ENCODE measurements at places on chromosomes 16 and 17.

DNA sequence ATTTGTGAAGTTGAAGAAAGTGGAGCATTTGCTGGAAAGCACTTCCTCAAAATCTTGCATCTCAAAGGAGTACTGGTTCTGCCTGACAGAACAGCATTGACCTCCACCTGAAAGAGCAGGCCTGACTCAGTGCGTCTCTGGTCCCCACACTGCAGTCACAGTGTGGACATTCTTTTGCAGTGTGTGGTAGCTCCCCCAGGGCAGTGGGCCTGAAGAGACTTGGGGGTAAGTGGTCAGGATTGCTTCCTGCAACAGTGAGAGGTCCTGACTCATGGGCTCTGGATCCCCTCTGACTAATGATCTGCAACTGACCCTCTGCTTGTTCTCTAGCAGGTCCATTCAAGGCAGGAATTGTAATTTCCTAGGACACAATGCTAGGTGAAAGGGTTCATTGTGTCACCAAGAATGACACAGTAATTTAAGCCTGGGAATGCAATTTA lies 204.9 kb upstream of the KCNJ16 start:
- DNase-seq, result peak; percentile 74

GRCh38 chr16:86327321-86327720 lies 183.0 kb upstream of the FOXF1 start:
- DNase-seq, result no peak

- DNase-seq, result no peak
Measured at GRCh38 chr16:66493490-66494401, 56.2 kb downstream of the TK2 start.

GRCh38 chr16:78786635-78787034 lies 687.2 kb downstream of the WWOX start:
- DNase-seq, result no peak

- DNase-seq, result peak; percentile 37
Measured at GRCh38 chr16:31875112-31875803, 1.7 kb downstream of the ZNF267 start.

DNA sequence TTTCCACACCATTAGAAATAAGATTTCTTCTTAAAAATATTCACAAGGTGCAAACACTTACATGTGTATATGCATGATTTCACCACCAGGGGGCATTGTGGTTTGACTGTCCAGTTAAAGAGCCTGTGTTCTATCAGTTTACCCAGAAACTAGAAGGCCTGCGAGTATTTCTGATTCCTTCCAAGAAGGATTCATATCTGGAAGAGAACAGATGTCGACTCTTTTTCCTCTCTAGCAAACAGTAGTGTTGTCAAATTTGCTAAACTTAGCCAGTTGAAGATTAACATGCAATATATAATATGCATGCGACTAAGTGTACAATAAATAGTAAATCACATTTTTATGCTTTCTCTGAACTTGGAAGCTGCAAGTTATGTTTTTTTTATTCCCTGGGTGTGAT lies 404.1 kb downstream of the WWOX start:
- DNase-seq, result peak; percentile 60

- DNase-seq, result no peak
Measured at GRCh38 chr17:36600936-36601302, 464 bp upstream of the MRM1 start.

- DNase-seq, result no peak
Measured at GRCh38 chr17:34711646-34712045, 132.3 kb downstream of the TMEM132E start.

GRCh38 chr16:1040346-1040745 lies 32.2 kb upstream of the SSTR5 start:
- DNase-seq, result no peak

GRCh38 chr17:30378241-30378824 lies 394 bp upstream of the CPD start:
- DNase-seq, result peak; percentile 23

- DNase-seq, result no peak
Measured at GRCh38 chr16:66610111-66610820, 5.8 kb downstream of the CMTM3 start.

DNA sequence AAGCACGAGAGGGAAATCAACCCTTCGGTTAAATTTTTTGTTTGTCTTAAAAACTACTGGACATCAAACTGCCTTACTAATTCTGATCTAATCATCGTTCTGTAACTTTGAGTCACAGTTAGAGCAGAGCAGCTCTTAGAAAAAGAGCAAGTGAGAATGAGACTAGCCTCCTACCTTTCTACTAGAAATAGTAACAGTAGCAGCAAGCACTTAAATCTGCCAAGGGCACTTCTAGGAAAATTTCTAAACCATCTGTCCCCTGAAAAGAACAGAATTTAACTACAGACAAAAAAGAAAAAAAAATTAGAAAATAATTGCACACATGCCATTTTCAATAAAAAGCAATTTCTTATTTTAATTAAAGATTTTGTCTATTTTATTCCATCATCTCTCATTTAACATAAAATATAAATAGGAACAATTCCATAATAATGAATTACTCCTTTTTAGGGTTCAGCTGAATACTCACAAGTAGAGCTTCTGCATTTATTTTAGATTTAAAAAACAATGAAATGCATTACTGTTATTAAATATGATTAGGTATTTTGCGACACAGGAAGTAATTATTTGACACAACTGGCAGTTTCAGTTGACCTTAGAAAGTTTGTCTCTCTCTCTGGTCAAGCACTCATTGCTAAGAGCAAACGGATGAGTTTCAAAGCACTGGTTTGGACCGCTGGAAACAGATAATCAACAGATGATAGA lies 250.8 kb upstream of the SOX9 start:
- no peak for DNase-seq

DNA sequence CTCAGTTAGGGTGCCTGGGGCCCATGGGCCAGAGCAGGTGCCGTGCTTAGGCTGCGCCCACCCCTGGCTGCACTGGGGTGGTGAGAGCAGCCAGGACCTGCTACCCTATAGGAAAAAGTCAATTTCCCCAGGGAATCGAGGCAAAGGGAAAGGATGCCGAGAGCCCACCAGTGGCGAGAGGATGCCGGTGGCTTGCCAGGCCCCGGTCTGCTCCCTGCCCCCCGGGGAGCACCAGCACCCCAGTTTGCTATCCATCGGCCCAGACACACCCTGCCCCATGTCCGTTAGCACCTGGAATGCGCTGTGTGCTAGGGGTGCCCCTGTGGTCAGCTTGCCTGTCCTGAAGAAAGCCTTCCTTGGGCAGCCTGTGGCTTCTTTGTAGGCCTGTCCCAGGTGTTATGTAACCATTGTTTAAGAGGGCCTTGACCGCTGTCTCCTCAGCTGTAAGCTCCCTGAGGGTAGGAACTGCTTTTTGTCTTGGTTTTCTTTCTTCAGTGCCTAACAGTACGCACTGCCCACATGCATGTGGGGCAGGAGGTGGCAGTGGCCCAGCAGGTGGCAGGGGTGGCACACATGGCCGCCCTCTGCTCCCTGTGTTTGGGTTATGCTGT lies 40.8 kb downstream of the NT5M start:
- no peak for DNase-seq

DNA sequence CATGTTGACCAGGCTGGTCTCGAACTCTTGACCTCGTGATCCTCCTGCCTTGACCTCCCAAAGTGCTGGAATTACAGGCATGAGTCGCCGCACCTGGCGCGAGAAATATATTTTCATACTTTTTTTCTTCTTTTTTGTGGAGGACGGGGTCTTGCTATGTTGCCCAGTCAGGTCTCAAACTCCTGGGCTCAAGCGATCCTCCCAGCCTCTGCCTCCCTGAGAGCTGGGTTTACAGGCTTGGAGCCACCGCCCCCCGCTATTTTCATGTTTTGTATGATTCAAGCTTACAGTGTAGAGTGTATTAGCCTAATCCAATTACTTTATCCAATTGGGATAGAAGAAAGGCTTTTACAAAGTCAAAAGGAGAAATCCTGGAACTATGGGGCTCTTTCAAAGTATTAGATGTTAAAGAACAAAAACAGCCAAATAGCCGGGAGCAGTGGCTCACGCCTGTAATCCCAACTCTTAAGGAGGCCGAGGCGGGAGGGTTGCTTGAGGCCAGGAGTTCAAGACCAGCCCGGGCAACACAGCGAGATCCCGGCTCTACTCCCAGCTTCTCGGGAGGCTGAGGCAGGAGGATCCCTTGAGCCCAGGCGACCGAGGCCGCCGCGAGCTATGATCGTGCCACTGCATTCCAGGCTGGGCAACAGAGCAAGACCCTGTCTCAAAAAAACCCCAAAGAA lies 1.4 kb upstream of the MAP1LC3B start:
- DNase-seq, result no peak

DNA sequence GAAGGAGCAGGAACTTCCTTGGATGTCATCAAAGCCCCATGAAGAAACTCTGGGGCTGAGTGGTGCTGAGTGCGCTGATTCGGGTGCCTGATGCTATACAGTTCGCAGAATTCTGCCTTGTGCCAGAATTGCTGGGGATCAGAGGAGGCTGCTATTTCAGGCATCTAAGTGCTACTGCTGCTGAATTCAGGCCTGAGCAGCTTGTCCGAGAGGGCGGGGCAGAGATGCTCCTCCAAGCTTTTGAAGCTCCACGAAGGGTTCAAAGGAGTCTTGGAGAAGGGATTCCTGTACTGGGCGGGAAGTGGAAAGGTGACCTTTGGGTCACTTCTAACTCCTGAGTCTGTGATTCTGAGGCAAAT lies 227.8 kb downstream of the CCDC182 start:
- no peak for DNase-seq

GRCh38 chr17:61955619-61956018 lies 27.8 kb upstream of the INTS2 start:
- peak; percentile 2 for DNase-seq

DNA sequence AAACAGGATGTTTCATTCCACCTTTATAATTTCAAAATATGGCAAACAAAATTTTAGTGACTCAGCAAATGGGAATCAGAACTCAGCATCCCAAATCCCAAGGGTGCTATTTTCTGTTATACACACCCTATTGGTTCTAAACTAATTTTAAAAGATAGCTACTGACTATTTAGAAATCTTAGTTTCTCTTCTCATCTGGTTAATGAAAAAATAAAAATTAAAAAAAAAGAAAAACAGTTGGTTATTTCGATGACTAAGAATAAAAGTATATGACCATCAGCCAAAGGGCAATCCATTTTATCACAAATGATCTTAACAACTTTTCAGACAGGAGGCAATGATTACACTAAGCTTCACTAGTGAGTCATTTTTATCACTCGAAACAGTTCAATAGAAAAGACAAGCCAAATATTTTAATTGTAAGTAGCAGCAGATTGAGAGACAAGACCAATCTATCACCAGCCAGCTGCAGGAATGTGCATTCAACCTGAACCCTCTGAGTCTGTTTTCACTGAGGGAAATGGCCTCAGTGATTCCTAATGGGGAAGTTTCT lies 15.2 kb downstream of the PHLPP2 start:
- peak; percentile 84 for DNase-seq

- no peak for DNase-seq
Measured at GRCh38 chr17:22128723-22129122, 436.4 kb downstream of the KCNJ18 start.

- no peak for DNase-seq
Measured at GRCh38 chr17:10579270-10579669, 29.8 kb upstream of the MYH2 start.

DNA sequence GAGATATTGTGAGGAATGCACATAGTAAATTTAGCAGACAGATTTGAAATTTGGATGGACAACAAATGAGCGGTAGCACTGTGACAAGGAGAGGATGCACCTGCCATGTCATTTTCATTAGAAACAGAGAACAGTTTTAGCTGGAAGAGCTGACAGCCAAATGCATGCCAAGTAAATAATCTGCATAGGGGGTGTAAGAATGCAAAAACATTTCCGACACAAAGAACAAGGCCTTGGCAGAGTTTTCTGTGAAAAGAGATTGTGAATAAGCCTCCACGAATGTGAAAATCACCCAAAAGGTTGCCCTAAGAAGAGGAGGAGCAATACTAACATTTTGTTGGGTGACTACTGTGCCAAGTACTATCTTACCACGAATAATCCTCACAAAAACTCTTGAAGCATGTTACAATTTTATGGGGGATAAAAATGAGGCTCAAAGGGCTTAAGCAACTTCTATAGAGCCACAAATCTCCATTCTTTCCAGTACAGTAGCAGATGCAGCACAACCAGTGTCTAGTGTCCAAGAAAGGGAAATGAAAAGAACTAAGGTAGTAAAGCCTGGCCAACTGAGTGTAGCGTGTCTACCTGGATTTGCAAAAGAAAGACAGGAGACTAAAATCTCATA lies 28.3 kb downstream of the TMEM100 start:
- no peak for DNase-seq

- DNase-seq, result no peak
Measured at GRCh38 chr17:15744885-15745284, 12.8 kb downstream of the TBC1D26 start.

GRCh38 chr17:2487306-2487705 lies 24.4 kb downstream of the METTL16 start:
- DNase-seq, result no peak

GRCh38 chr16:72989579-72990551 lies 58.1 kb downstream of the ZFHX3 start:
- DNase-seq, result peak; percentile 94

- DNase-seq, result peak; percentile 28
Measured at GRCh38 chr17:45131616-45132319, 547 bp downstream of the PLCD3 start.

GRCh38 chr17:82592767-82593589 lies 55.3 kb downstream of the WDR45B start:
- peak; percentile 79 for DNase-seq

GRCh38 chr17:37338847-37339246 lies 36.9 kb upstream of the C17orf78 start:
- no peak for DNase-seq

DNA sequence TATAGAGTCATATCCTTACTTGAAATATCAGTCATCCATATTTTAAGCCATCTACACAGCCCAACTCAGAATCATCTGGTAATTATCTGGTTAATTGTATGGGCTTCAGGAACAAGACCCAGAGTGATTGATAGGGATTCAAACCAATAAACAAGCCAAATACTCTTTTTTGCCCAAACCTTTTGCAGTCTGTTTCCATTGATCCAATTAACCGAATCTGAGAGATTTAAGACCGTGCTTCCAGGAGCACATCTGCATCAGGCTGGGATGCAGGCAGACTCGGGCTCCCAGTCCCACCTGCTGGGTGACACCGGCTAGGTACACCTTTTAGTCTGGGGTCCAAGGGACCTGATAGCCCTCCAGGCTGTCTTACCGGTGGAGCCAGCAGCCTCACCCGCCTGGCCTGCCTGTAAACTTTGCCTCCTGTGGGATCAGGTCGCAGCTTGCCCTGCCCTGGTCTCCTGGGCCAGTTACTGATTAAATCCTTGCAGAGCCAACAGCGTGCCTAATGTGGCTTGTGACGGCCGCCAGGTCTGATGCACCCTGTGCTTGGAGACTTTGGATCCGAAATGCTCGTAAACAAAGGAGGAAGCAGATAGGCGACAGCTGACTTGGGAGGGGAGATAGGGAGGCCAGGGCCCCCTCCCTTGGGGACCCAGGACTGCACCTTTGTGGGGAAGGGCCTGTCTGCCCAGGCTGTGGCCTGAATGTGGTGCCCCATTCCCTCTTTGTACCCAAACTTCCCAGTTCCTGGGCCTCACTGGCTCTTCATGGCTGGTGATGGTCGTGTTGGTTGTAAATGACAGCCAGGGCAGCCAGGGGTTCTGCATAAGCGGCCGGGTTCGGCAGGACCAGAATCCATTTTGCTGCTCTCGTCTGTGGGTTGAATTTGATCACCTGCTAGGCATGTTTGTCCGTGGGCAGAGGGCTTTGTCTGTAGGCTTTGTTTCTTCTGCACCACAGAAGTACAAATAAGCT lies 3.8 kb downstream of the CMIP start:
- no peak for DNase-seq
